ENCODE measurements at places on chromosomes 11 and 22. TPM values are rescaled to one million over a fixed set of nuclear protein-coding genes. Genes with fewer than 3 reads are reported as not detected.

Gene LMO2
- 2.4 TPM for total RNA-seq

Gene OR51E2
- total RNA-seq: not detected

Gene HEPN1
- not detected for total RNA-seq

Gene ASRGL1
- not detected for total RNA-seq

Gene C11orf68
- 10.9 TPM for total RNA-seq

Gene RTN4RL2
- total RNA-seq: 0.14 TPM

Gene OR8A1
- total RNA-seq: not detected

Gene BAIAP2L2
- total RNA-seq: 0.35 TPM

Gene LSP1
- 0.23 TPM for total RNA-seq

Gene GTSE1
- 9.2 TPM for total RNA-seq

Gene CNIH2
- total RNA-seq: not detected

Gene SSH3
- total RNA-seq: 79.6 TPM

Gene CREB3L1
- total RNA-seq: 0.46 TPM

Gene OLFML1
- total RNA-seq: not detected

Gene CRYBA4
- not detected for total RNA-seq
